Fibroblast of lung (primary cell): ENCODE measurements at places on chromosomes 3 and 15.
A peak's percentile ranks its signal among the peaks of the same experiment; 100 is the strongest.

DNA sequence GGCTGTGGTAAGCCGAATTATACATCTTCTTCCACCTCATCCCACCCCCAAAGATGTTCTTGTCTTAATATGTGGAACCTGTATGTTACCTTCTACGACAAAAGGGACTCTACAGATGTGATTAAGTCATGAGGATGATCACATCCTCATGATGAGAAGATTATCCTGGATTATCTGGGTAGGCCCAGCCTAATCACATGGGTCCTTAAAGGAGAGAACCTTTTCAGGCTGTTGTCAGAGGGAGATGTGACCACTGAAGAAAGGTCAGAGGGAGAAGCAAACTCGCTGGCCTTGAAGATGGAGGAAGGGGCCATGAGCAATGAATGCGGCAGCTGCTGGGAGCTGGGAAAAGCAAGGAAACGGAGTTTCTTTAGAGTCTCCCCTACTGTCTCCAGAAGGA, 12.9 kb upstream of the SCG3 start:
- no peak overlapping the region for H3K4me3 ChIP-seq
- H3K27me3 ChIP-seq: peaks cover 2% of the 10 kb centered on the region
- no peak overlapping the region for H3K27ac ChIP-seq
- H3K36me3 ChIP-seq: no peaks in the 10 kb centered on the region

- no peaks in the 10 kb centered on the region for H3K27me3 ChIP-seq
- H3K27ac ChIP-seq: peak overlapping the region; percentile 82
- H3K36me3 ChIP-seq: no peaks in the 10 kb centered on the region
- peak overlapping the region; percentile 86 for H3K4me3 ChIP-seq
- DNase-seq: peak; percentile 52
- peaks cover 7% of the 10 kb centered on the region for H3K4me1 ChIP-seq
Observed at GRCh38 chr3:197749315-197749600, 425 bp upstream of the FYTTD1 start.

DNA sequence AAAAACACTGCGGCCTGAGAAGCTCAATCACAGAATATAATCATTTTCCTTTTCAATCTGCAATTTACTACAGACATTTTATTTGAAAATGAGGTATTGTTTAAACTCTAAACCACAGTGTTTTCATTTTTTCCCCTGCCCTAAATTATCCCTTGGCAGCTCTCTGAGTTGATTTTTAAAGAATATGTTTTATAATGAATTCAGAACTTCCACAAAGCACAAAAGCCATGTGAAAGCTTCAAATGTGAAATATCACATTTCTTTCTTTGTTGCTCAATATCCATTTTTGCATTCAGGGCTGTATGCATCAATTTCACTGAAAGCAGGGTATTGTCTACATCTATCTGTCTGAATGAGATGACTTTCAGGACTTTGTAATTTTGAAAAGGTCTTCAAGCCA, 813.6 kb upstream of the ALCAM start:
- H3K36me3 ChIP-seq: no peaks in the 10 kb centered on the region
- H3K4me3 ChIP-seq: no peak overlapping the region
- H3K27ac ChIP-seq: no peak overlapping the region
- no peaks in the 10 kb centered on the region for H3K27me3 ChIP-seq

- no peaks in the 10 kb centered on the region for H3K27me3 ChIP-seq
- H3K36me3 ChIP-seq: no peaks in the 10 kb centered on the region
- DNase-seq: no peak
Observed at GRCh38 chr3:186530415-186530814, 13.8 kb downstream of the CRYGS start.

GRCh38 chr15:66763186-66764071, 61.4 kb downstream of the SMAD6 start:
- no peaks in the 10 kb centered on the region for H3K36me3 ChIP-seq
- no peak overlapping the region for H3K4me3 ChIP-seq
- peaks cover 35% of the 10 kb centered on the region for H3K4me1 ChIP-seq
- no peaks in the 10 kb centered on the region for H3K27me3 ChIP-seq
- H3K27ac ChIP-seq: peak overlapping the region; percentile 36

DNA sequence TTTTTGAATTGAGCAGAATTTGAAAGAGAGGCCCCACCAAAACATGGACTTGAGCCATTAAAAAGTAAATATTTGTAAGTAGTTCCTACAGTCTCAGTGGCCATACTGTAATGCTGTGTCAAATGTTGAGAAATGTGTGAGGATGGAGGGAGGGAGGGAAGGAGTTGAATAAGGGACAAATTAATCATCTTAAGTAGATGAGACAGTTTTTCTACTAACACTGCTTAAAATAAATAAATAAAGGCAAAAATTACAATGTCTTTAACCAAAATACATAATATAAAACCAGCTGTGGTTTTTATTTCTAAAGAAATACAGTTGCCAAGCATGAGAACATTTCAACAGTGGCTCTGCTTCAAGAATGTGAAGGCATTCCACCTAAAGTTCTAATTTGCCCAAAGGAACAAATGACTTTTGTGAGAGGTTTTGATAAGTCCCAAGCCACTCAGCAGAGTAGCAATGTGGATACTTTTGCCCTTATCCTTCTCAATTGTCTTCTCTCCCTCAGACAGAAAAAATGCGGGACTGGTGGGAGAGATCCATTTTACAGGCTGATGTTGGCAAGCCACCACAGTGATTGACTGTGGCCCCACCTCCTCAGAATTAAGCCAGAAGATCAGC, 427.0 kb upstream of the RARB start:
- peak; percentile 63 for DNase-seq
- no peak overlapping the region for H3K27ac ChIP-seq
- no peaks in the 10 kb centered on the region for H3K4me1 ChIP-seq
- H3K4me3 ChIP-seq: no peak overlapping the region

DNA sequence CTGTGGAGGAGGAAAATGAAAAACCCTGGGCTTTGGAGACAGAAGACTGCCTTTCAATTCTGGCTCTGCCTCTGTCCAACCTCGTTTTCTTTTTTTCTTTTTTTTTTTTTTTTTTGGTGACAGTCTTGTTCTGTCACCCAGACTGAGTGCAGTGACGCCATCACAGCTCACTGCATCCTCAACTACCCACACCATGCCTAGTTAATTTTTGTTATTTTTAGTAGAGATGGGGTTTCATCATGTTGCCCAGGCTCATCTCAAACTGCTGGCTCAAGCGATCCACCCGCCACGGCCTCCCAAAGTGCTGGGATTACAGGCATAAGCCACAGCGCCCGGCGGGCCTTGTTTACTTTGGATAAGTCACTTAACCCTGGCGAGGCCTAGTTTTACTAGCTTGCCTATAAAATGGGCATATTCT, 66.3 kb upstream of the SLC25A26 start:
- H3K4me1 ChIP-seq: peaks cover 2% of the 10 kb centered on the region
- no peaks in the 10 kb centered on the region for H3K36me3 ChIP-seq
- H3K27ac ChIP-seq: no peak overlapping the region
- peak overlapping the region; percentile 17 for H3K4me3 ChIP-seq
- no peaks in the 10 kb centered on the region for H3K27me3 ChIP-seq

DNA sequence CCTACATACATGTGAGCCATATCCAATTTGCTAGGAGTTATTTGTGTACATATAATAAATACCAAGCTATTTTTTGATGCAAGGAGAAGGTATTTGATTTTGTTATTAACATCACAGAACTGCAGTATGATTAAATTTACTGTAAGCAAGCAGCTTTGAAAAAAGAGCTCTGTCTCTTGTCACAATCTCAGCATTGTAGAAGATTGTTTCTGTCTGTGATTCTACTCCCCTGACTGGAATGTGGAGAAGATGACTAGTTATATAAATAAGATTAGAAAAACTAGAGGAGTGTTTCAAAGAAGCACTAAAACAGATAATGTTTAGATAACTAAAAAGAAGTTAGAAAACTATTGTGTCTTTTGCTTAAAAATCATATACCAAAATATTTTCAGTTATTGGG, 17.1 kb upstream of the DCBLD2 start:
- no peak for DNase-seq
- H3K4me1 ChIP-seq: peaks cover 2% of the 10 kb centered on the region
- H3K27me3 ChIP-seq: no peaks in the 10 kb centered on the region
- H3K27ac ChIP-seq: no peak overlapping the region

GRCh38 chr15:101115786-101116680, 135.8 kb downstream of the CHSY1 start:
- DNase-seq: peak; percentile 72
- H3K4me1 ChIP-seq: peaks cover 11% of the 10 kb centered on the region
- H3K27ac ChIP-seq: peak overlapping the region; percentile 68
- no peaks in the 10 kb centered on the region for H3K27me3 ChIP-seq
- no peaks in the 10 kb centered on the region for H3K36me3 ChIP-seq
- no peak overlapping the region for H3K4me3 ChIP-seq

DNA sequence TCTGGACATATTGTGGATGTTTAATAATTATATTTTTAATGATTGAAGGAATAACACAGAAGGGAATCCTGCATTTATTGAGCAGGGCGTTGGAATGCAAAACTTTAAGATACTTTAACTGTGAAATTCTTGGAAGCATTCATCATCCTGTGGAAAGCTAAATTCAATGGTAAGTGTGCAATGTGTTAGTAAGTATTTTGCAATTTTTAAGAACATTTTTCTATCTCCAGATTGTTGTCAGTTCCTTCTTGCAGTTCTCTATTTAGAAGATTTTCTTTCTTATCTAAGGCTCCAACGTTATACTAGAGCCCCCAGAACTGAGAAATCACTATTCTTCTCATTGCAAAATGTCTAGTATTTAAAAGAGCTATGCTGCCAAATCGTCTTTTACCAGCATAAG, 132.2 kb upstream of the TSC22D2 start:
- no peaks in the 10 kb centered on the region for H3K36me3 ChIP-seq
- H3K4me1 ChIP-seq: peaks cover 2% of the 10 kb centered on the region
- no peak overlapping the region for H3K4me3 ChIP-seq
- H3K27ac ChIP-seq: no peak overlapping the region

GRCh38 chr3:13715961-13716360, 163.9 kb downstream of the WNT7A start:
- no peaks in the 10 kb centered on the region for H3K4me1 ChIP-seq
- H3K4me3 ChIP-seq: no peak overlapping the region
- no peaks in the 10 kb centered on the region for H3K36me3 ChIP-seq
- DNase-seq: no peak

- H3K27ac ChIP-seq: no peak overlapping the region
- H3K36me3 ChIP-seq: no peaks in the 10 kb centered on the region
- H3K4me1 ChIP-seq: no peaks in the 10 kb centered on the region
- peaks cover 5% of the 10 kb centered on the region for H3K27me3 ChIP-seq
- DNase-seq: no peak
Observed at GRCh38 chr15:45089712-45090373, 24.1 kb downstream of the DUOX2 start.

DNA sequence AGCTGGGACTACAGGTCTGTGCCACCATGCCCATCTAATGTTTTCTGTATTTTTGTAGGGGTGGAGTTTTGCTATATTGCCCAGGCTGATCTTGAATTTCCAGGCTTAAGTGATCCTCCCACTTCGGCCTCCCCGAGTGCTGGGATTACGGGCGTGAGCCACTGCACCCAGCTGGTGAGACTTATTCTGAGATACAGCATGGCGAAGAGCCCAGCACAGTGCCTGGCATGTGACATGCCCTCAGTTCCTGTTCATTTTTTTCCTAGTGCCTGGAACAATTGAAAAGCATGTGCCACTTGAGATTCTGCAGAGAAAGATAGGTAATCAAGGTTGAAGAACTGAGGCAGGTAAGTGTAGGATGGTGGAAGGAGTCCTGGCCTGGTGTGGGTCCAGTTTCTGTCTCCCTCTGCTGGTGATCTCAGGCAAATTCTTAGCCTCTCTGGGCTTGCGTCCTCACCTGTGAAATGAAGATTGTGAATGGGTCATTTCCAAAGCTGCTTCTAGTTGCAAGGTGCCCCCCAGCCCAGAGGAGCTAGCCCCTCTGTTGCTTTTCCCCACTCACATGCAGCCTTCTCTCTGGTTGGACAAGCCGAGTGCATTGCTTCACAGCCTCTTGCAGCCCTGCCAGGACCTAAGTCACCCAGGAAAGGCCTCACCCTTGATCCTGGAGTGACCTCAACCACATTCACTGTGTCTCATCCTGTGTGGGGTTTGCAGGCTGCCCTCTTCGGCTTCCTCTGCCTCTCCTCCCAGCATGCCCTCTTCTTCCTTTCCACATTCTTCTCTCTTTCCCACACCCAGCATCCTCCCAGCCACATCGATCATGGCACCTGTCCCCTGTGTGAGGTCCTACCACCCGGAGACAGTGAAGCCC, 4.3 kb upstream of the RHCG start:
- peaks cover 14% of the 10 kb centered on the region for H3K27me3 ChIP-seq
- no peak overlapping the region for H3K27ac ChIP-seq
- no peaks in the 10 kb centered on the region for H3K36me3 ChIP-seq
- no peak overlapping the region for H3K4me3 ChIP-seq

- no peaks in the 10 kb centered on the region for H3K4me1 ChIP-seq
- DNase-seq: no peak
- H3K27ac ChIP-seq: no peak overlapping the region
- no peaks in the 10 kb centered on the region for H3K27me3 ChIP-seq
Observed at GRCh38 chr15:75483106-75483505, 31.6 kb upstream of the SIN3A start.

DNA sequence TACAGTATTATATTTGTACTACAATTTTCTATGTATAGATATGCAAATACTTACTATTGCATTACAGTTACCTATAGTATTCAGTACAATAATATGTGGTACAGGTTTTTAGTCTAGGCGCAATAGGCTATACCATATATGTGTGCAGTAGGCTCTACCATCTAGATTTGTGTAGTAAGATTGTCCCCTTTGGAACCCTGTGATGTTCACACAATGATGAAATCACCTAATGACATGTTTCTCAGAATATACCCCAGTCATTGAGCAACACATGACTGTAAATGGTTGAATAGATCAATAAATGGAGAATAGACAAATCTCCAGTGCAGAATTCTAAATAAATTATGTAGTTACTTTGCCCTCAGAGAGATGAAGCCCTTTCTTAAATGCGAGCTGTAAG, 17.6 kb upstream of the TMC3 start:
- H3K4me1 ChIP-seq: no peaks in the 10 kb centered on the region
- H3K27me3 ChIP-seq: no peaks in the 10 kb centered on the region
- DNase-seq: no peak
- H3K27ac ChIP-seq: no peak overlapping the region

DNA sequence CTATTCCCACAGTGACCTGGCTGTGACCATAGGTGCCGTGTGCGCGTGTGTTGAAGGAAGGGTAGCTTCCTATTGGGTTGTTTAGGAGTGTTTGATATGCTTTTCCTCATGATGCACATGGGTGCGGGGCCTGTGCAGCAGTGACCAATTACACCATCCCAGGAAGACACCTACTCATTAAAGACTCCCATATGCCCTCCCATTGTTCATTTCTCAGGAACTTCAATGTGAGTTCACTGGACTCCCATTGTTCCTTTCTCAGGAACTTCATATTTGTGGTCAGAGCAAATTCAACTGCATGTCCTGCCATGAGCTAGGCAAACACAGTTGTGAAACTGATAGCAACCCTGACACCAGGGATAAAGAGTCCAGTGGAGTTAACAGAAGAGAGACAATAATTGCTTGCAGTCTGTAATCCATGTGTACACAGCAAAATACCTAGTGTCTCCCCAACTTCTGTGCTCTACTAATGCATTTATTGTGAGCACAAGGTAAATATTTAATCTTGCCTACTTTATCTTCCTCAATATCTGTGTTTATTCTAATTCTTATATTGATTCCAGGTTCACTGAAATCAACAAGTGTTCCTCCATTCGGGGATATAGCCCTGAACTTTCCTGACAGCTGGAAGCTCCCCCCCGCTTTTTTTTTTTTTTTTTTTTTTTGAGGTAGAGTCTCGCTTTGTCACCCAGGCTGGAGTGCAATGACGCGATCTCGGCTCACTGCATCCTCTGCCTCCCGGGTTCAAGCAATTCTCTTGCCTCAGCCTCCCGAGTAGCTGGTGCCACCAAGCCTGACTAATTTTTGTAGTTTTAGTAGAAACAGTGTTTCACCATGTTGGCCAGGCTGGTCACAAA, 57.5 kb upstream of the GCNT3 start:
- H3K27me3 ChIP-seq: no peaks in the 10 kb centered on the region
- peak; percentile 84 for DNase-seq
- H3K4me1 ChIP-seq: no peaks in the 10 kb centered on the region
- H3K36me3 ChIP-seq: no peaks in the 10 kb centered on the region
- no peak overlapping the region for H3K4me3 ChIP-seq
